Endodermal cell (in vitro differentiated cells): ENCODE measurements at places on chromosomes 5 and 9.

DNA sequence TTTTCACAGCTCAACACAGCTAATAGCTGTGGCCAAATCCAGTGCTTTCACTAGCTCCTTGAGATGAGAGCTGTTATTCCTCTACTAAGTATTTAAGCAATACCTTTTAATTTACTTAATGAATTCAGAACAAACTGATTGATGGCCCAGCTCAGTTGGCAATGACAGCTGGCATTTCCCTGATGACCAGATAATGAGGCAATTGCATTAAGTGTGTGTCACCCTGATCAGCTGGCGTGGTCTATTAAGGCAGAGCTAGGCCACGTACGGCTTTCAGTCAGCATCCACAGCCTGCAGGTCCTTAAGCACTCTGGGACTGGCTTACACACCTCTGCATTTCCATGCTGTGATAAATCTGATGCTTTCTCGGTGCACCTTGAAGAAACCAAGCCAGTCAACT lies 34.4 kb downstream of the TTLL11 start:
- no peak overlapping the region for H3K4me3 ChIP-seq
- DNase-seq: no peak
- H3K27me3 ChIP-seq: no peaks in the 10 kb centered on the region
- no peak overlapping the region for H3K27ac ChIP-seq

GRCh38 chr5:144202726-144203125 lies 32.1 kb downstream of the KCTD16 start:
- no peak overlapping the region for H3K27ac ChIP-seq
- H3K27me3 ChIP-seq: peaks cover 29% of the 10 kb centered on the region
- H3K4me3 ChIP-seq: no peak overlapping the region
- no peaks in the 10 kb centered on the region for H3K4me1 ChIP-seq

- H3K27me3 ChIP-seq: no peaks in the 10 kb centered on the region
- H3K4me1 ChIP-seq: peaks cover 11% of the 10 kb centered on the region
- DNase-seq: no peak
- no peak overlapping the region for H3K4me3 ChIP-seq
- H3K36me3 ChIP-seq: no peaks in the 10 kb centered on the region
Observed at GRCh38 chr9:115104908-115105307, 13.0 kb downstream of the TNC start.

- H3K4me3 ChIP-seq: no peak overlapping the region
- H3K4me1 ChIP-seq: no peaks in the 10 kb centered on the region
- H3K36me3 ChIP-seq: peaks cover 33% of the 10 kb centered on the region
- no peak overlapping the region for H3K27ac ChIP-seq
- DNase-seq: no peak
Observed at GRCh38 chr5:173602423-173602822, 14.0 kb downstream of the BOD1 start.

- no peak overlapping the region for H3K4me3 ChIP-seq
- DNase-seq: peak; percentile 67
- H3K27ac ChIP-seq: no peak overlapping the region
- no peaks in the 10 kb centered on the region for H3K27me3 ChIP-seq
Observed at GRCh38 chr9:98172604-98173003, 19.8 kb downstream of the CORO2A start.
